ENCODE measurements at places on chromosomes 12 and 14.

DNA sequence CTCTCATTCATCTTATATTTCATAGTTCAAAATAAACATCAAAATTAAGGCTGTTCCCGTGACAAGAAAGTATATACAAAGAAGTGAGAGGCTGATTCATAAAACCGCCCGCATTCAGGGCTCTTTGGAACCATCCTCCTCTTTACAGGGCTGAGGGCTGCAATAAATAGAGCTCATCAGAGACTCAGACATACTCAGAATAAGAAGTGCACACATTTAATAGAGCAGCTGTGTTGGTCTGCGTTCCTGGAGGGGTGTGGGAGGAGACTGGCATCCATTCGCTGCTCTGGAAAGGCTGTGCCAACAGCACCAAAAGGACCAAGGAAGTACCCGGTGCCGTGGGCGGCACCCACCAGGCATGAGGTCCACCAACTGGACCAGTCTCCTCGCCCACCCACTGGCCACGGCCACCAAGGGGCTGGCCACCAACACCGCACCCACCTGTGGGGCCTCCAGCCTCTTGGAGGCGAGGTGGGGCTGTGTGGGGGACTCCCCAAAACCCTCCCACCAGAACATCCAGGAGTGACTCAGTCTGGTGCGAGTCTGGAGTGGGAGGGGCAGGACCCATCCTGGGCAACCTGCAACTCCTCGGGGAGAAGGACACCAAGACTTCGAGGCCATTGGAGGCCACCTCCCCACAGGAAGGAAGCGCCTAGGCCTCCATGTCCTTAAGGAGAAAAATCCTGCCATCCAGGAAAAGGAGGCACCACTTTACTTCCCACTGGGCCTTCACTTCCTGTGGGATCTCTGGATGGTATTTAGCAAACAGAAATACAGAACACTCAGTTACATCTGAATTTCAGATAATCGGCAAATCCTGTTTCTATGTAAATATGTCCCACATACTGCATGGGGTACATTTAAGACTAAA lies 32.7 kb downstream of the VCPKMT start:
- no peak for DNase-seq

GRCh38 chr12:115815924-115816323 lies 461.6 kb downstream of the MED13L start:
- DNase-seq, result no peak

DNA sequence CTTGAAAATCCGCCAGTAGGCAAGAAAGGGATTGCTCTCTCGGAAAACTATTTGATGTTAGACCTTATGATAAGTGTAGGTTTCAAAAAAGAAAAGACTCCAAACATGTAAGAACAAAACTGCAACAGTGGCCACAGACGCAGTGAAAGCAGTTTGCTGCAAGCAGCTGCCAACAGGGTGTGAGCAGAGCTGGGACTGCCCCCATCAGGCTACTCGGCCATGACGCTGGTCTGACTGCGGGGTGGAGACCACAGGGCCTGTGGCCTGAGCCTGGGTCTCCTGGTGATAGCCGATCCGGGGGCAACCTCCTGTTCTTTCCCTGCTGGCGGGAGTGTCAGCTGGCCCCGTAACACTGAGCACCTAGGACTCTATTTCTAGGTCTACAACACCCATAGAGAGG lies 63.2 kb downstream of the AMN start:
- no peak for DNase-seq

GRCh38 chr14:104117341-104118005 lies 20.9 kb upstream of the KIF26A start:
- DNase-seq, result no peak

GRCh38 chr14:97644365-97644764 lies 847.2 kb downstream of the VRK1 start:
- no peak for DNase-seq

- no peak for DNase-seq
These were observed 8.9 kb downstream of the GPR132 start for GRCh38 chr14:105056303-105056831.

Data from kidney tubule cell (primary cell).